SJCRH30 (cell line): ENCODE measurements at places on chromosomes 6 and 20. TPM values are rescaled to one million over a fixed set of nuclear protein-coding genes. Genes with fewer than 3 reads are reported as not detected.
A peak's percentile ranks its signal among the peaks of the same experiment; 100 is the strongest.

Gene GJA1
- total RNA-seq = 4.0 and 4.5 TPM in 2 replicates

Gene SPATA2
- total RNA-seq = 8.2 and 8.3 TPM in 2 replicates

Gene MED23
- 30.2 and 35.2 TPM in 2 replicates for total RNA-seq

Gene OR2J3
- not detected in 2 replicates for total RNA-seq

Gene FNDC11
- total RNA-seq = 0.02 and 0.20 TPM in 2 replicates

Gene CSTF1
- total RNA-seq = 158 and 167 TPM in 2 replicates

Gene OR2H1
- not detected in 2 replicates for total RNA-seq

Gene HLA-DRB1
- total RNA-seq = not detected in 2 replicates

Gene SERPINB1
- 2.3 TPM in 2 replicates for total RNA-seq

Gene TREM1
- not detected in 2 replicates for total RNA-seq

Gene SSTR4
- total RNA-seq = not detected in 2 replicates

Gene CTCFL
- total RNA-seq = 0.06 TPM in 1 of 2 replicates, not detected in the other

Gene TINAG
- not detected in 2 replicates for total RNA-seq

Gene PPP1R14C
- 0.05 TPM in 1 of 2 replicates, not detected in the other for total RNA-seq

Gene SLC22A7
- total RNA-seq = not detected in 2 replicates

Gene ECT2L
- total RNA-seq = not detected in 2 replicates

DNA sequence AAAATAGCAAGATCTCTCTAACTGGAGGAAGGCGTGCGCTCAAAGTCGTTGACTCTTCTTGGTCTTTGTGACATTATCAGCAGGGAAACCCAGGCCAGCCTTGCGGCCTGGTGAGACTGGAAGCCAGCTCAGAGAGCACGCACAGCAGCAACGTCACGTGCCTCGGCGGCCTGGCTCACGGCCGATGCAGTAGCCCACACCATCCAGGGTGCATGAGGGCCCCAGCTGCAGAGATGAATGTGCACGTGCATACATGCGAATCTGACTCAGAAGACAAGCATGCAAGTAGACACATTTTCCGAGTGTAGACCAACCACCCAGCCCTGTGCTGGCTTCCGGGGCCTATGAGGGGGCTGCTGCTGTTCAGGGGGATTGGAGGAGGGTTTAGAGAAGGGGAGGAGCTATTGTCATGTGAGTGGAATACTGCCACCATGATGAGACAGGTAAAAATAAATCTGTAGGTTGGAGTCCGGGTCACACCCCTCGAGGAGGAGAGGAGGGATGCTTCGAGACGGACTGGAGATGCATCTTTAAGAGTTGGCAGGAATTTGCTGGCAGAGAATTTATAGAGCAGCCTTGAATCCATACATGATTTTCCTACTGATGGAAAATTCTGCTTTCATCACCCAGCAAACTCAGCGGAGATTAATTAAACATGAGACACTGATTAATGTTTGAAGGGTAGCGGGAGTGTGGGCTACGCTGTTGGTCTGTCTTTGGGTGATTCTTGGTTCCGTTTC lies 388.2 kb downstream of the CDH4 start:
- no peak for DNase-seq

DNA sequence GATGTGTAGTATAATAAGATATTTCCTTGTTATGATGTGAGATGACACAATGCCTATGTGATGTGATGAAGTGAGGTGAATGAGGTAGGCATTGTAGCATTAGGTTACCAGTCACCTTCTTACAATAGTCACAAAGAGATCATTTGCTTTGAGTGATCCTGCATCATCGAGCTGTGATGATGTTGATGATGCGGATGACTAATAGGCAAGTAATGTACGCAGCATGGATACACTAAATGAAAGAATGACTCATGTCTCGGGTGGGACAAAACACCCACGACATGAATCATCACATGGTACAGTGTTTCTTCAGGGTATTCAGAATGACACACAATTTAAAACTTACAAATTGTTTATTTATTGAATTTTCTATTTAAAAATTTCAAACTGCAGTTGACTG lies 806.3 kb upstream of the GJE1 start:
- peak; percentile 31 for DNase-seq

DNA sequence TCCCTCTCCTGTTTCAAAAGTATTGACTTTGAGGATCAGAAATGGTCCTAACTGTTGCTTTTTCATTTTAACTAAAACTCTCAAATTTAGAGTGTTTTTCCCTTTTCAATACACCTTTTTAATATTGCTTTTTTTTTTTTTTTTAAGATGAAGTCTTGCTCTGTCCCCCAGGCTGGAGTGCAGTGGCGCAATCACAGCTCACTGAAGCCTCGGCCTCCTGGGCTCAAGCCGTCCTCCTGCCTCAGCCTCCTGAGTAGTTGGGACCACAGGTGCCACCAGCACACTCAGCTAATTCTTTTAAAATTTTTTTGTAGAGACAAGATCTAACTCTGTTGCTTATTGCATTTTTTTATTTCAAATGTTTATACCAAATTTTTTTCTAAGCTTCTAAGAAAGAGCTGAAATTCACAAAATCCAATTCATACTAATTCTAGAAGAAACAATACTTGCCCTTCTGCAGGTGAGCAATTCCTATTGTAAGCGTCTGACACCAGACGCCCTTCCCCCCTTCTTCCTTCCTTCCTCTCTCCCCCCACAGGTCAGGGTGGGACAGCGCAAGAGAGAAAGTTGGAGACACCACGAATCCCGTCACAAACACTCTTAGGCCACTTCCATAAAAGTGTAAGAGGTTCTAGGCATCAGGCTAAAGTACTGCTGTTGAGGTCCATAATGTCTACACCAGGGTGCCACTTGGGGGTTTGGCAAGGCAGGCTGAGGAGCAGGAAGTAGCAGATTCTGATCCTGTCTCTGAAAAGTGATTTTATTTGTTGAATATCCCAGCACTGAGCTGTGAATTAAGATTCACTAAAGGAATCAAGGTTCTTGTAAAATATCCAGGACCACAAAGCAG lies 12.8 kb downstream of the DLL1 start:
- no peak for DNase-seq

- DNase-seq = peak; percentile 22
These were observed 57.9 kb upstream of the EMILIN3 start for GRCh38 chr20:41424546-41424945.

DNA sequence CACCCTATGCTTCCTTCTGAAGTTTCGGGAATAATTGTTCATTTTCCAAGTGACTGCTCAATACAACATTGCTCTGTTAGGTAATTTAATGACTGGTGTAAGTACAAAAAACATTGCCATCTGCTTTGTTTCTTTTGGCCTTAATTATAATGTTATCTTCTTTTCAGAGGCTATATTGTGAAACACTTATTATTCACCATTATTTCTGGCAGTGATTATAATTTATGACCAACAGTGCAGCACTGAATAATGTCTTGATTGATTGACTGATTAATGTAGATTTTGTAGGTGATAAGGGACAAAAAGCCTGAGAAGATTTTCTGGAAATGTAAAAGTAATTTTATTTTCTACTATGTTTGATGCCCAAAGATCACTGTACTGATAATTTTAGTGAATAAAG lies 377.7 kb downstream of the PLCB1 start:
- no peak for DNase-seq

GRCh38 chr6:25427549-25427948 lies 148.4 kb downstream of the CARMIL1 start:
- DNase-seq = no peak

GRCh38 chr6:138521790-138522189 lies 22.5 kb upstream of the NHSL1 start:
- DNase-seq = no peak

DNA sequence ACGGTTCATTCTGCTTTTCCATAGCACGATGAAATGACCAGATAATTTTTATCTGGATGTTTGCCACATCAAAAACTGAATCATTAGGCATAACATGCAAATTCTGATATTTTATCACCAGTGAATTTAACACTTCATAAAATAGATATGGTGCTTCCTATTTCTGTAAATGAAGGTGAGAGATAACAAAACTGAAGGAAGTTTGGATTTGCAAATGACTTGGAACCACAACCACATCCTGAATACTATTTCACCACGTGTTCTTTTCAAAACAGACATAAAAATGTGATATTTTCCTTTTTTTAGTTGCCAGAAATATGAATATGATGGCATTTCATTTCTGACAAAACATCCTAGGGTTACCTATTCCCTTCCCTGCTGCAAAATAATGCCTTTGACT lies 146.1 kb downstream of the EDN1 start:
- no peak for DNase-seq

GRCh38 chr6:5599127-5599526 lies 337.8 kb downstream of the FARS2 start:
- no peak for DNase-seq

GRCh38 chr6:34630040-34630439 lies 66.5 kb downstream of the ILRUN start:
- DNase-seq = no peak

- peak; percentile 20 for DNase-seq
These were observed 31.3 kb upstream of the MRAP2 start for GRCh38 chr6:84002226-84002625.

GRCh38 chr6:90021711-90022110 lies 127.4 kb downstream of the GJA10 start:
- no peak for DNase-seq

DNA sequence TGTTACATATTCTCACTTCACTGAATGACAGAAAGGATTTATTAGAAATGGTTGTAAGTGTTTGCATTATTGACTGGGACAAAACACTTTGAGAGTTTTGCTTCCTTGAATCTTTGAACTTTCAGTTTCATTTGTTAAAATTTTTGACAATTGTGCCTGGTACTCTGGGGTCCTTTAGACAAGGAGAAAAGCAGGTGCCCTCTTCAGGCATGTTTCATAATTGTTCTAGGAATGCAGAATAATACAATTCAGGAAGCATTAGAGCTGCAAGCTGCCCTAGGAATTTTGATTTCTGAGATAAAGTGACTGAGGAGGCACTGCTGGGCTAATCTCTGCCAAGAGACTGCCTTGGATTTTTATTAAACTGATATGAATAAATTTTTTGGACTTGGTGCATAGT lies 49.7 kb downstream of the TOP1 start:
- peak; percentile 19 for DNase-seq

DNA sequence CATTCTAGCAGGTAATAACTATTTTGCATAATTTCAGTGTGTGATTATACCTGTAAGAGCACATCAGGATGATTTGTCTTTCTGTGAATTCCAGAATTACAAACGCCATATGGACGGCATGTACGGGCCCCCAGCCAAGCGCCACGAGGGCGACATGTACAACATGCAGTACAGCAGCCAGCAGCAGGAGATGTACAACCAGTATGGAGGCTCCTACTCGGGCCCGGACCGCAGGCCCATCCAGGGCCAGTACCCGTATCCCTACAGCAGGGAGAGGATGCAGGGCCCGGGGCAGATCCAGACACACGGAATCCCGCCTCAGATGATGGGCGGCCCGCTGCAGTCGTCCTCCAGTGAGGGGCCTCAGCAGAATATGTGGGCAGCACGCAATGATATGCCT lies 122.7 kb downstream of the TMEM242 start:
- no peak for DNase-seq

DNA sequence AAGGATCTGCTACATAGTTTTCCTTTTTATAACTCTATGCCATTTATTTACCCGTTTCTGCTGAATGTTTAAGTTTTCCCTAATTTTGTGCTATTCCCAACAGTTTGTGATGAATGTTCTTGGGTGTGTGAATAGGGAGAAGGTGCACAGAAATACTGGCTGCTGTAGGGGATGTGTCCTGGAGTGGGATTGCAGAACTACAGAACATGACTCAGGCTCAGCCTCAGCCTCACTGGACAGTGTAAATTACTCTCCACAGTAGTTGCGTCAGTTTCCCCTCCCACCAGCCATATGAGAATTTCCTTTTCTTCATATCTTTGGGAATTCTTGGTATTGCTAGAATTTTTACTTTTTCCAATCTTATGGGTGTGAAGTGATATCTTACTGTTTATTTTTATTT lies 57.0 kb downstream of the SLX4IP start:
- DNase-seq = no peak

DNA sequence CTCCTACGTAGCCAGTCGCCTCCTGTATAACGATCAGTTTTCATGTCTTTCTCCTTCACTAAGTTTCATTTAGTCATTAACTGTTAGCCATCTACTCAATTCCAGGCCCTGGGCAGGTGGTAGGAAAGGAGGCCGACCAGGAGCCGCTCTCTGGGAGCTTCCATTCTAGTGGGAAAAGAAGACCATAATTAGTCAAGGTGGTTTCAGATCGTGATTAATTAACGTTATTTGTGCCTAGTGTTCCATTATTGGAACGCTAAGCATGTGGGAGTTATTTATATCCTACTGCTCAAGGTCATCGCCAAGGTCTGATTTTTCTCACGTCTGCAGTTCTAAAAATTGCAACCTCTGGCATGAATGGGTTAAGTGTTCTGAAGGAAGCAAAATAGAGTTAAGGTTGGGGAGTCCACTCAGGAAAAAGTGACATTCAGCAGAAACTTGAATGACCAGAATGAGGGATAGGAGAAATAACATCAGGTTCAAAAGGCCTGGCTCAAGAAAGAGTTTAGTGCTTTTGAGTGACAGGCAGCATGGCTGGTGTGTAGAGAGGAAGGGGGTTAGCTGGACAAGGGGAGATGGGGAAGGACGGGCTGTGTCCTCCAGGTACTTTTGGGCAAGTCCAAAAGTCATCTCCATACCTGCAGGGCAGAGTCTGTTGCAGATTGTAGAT lies 812 bp downstream of the SLC9A8 start:
- no peak for DNase-seq

- DNase-seq = peak; percentile 71
These were observed 34.6 kb downstream of the FBXO5 start for GRCh38 chr6:152948150-152948768.

GRCh38 chr20:39111359-39112177 lies 149.4 kb downstream of the DHX35 start:
- DNase-seq = no peak

- no peak for DNase-seq
These were observed 31.7 kb downstream of the IRF4 start for GRCh38 chr6:423055-423798.

GRCh38 chr6:36739947-36740817 lies 42.6 kb downstream of the RAB44 start:
- no peak for DNase-seq

- DNase-seq = no peak
These were observed 138.8 kb upstream of the C6orf118 start for GRCh38 chr6:165448210-165448609.

- DNase-seq = peak; percentile 36
These were observed 2.1 kb upstream of the RPS12 start for GRCh38 chr6:132812255-132812732.

DNA sequence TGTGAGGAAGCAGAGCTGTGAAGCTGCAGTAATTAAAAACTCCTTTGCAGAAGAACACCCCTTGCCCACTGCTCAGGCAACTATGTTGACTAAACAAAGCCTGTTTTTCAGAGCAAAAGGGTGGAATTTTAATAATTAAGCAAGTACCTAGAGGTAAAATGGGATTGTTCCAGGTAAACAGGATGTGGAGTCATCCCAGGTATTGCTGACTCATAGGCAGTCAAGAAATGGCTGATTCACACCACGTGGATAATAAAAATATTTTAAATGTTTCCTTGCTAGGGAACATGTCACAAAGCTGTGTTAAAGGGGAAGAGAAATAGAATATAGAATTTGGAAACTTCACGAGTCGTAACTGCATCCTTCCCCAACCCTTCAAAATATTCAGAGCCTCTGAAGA lies 491.8 kb downstream of the BTBD3 start:
- no peak for DNase-seq

GRCh38 chr20:32006841-32007786 lies 3.1 kb upstream of the CCM2L start:
- peak; percentile 49 for DNase-seq
